COR-L47 (cell line): ENCODE measurements at places on chromosomes 5 and 9.

DNA sequence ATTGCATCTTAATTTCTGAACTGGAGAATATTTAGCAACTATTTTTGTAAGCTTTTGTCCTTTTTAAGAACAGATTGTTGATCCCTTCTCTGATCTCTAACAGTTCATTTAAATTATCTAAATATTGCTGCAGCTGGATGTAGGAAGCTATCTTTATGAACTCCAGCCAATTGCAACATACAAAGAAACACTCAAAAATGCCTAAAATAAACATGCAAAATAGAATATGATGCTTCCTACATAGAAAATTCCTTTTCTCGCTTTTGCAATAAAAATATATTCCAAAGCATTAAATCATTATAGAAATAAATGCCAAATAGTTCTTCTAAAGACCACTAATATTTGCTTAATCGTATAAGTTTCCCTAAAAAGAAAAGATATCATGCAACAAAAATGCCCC lies 218.6 kb downstream of the LURAP1L start:
- DNase-seq, result no peak

DNA sequence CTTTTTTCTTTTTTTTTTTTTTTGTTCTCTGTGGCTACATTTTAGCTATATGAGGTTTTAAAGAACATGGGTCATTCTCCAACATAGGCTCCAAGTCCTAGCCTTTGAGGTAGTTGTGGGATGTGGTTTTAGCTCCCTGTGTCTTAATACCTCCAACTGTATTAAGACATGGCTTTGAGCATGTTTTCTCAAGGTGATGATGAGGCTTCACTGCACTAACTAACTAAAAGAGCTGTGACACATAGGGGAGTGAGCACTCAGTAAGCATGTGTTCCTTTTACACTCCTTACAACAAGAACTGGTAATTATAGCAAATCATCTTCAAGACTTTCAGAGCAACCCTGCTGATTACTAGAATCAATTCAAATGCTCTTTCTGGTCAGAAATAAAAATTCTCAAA lies 333.6 kb upstream of the CCNH start:
- no peak for DNase-seq

DNA sequence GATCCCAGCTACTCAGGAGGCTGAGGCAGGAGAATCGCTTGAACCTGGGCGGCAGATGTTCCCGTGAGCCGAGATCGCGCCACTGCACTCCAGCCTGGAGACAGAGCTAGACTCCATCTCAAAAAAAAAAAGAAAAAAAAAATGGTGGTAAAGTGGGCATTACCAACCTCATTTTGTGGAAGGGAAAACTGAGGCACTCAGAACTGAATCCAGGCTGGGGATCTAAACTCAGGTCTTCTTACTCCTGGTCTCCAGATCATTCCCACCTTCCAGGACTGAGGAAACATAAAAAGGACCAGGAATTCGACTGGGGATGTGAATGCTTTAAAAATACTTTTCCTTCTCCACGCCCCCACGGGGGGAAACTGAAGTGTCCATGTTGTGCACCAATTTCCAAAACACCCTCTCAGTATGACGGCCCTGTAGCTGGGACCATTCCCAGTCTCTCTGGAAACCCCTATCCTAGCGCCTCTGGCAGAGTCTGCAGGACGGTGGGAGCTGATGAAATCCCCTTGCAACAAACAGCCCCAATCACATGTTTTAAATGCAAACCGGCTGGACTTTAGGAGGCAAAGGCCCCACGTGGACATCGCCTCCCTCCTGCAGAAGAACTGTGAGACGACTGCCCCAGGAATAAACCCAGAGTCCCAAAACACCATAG lies 8.9 kb upstream of the AKNA start:
- no peak for DNase-seq

DNA sequence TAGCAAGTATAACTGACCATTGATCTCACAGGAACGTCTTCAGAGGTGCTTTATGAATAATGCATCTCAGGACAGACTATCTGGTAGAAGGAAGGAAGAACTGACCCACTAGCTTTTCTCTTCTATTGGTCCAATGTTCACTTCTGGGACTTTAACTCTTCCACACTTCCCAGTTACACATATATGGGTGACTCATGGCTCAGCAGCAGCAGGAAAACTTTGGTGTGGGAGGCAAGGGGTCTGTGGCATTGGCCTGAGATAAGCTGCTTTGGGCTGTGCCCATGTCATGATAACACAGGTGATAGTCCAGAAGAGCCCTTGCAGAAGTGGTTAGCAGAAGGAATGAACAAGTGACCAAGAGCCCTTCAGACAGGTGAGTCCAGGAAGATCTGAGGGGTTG lies 148.8 kb downstream of the RAB3C start:
- DNase-seq, result no peak

DNA sequence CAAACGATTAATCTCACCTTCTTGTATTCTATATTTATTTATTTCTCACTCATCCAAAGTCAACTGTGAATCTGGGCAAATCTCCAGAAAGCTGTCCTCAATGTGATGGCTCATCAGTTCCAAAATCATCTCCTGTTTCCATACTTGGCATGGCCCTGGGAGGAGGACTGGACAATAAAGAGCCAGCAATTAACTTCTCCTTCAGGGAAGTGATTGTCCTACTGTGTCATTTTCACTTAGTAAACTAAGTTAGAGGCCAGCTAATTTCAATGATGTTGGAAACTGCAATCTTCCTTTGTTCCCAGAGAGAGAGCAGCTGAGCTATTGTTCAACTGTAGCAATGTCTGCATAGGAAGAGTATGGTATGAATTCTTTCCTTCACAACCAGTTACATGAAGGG lies 17.5 kb downstream of the CDH12 start:
- peak; percentile 97 for DNase-seq

GRCh38 chr5:109756543-109757185 lies 66.9 kb downstream of the MAN2A1 start:
- DNase-seq, result no peak

DNA sequence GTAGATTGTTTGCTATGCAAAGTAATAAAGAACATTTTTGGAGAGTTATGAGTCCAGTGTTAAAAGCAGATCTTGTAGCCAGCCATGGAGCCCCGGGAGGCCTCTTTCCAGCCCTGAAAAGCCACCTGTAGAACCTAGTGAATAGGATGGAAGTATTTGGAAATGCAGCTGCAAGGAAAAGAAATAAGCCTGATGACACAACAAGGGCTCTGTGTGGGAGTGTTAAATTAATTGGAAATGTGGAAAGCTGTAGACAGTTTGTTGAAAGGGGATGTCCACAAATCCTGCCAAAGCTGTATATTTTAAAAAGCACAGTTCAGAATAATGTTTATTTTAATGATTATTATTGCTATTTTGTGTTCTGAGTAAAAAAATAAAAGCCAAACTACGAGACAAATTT lies 152.5 kb upstream of the GHR start:
- DNase-seq, result no peak

- no peak for DNase-seq
Measured at GRCh38 chr9:97695995-97696802, 941 bp downstream of the XPA start.

DNA sequence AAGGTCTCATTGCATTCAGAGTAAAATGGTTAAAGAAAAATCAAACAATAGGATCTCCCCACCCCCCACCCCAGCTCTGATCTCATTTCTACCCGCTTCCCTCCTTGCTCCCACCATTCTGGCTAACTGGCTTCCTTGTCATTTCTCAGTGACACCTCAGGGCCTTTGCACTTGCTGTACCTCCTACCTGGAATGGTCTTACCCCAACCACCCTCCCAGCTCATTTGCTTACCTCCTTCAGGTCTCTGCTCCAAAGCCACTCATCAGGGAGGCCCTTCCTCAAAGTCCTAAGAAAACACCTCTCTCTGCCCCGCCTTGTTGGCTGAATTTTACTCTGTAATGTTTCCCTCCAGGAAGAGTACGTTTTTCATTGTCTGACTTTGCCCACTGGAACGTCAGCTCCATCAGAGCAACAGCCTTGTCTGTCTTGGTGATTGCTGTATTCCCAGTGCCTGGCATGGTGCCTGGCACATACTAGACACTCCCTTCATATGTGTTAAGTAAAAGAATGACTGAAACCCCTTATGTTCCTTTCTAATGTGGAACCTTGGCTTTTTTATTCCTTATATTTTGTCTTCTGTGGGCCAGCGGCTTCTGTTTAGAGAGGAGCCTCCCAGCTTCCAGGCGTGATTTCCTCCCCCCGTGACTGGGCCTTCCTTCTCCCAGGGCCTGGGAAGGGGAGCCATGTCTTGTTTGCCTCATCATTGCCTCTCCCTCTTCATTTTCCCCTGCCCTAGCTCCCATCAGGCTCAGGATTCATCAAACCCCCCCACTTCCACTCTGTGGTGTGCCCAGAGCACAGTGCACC lies 26.9 kb downstream of the NEURL1B start:
- DNase-seq, result no peak

GRCh38 chr5:1097381-1097987 lies 14.4 kb downstream of the SLC12A7 start:
- no peak for DNase-seq

DNA sequence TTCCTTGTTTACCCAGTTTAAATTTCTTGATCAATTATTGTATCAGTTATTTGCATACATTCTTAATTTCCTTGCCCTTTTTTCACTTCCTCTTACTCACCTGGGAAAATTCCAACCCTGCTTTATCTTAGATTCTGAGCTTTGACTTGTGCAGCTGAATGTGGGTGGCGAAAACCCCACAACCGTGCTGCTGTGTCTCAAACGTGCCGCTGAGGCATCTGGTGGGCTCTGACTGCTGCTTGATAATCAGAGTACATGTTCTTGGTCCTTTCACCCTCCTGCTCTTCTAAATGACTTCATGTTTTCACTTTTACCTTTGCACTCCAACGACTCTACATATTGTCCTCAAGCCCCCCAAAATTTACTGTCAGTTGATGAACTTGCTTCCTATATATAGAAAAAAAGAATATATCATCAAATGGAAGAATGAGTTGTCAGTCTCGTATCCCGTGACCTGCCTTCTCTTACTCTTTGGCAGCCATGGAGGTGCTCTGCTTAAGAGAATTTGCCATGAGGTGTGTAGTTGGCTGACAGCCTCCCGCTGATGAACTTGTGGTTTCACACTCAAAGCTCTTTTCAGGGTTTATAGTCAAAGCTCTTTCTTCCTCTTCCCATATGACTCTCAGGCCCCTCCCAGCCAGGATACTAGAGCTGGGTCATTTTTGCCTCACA lies 14.0 kb upstream of the JAK2 start:
- DNase-seq, result no peak

DNA sequence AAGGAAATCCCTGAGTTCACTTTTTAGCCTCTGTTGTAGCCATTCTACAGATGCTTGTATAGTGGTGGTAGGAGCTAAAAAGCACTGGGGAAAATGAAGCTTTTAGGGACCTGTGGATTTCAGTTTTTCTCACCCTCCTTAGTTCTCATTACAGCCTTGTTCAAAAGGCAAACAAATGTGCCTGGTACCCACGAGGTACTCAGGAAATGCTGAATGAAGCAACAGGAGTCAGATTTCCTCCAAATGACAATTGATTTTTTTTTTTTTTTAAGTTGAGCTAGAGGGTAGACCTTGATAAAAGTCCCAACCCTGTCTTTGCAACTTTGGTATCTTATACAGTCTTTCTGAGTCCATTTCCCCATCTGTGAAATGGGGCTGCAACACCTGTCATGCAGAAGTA lies 21.3 kb upstream of the TMOD1 start:
- no peak for DNase-seq

GRCh38 chr9:93486268-93486667 lies 32.9 kb upstream of the FAM120AOS start:
- DNase-seq, result no peak

GRCh38 chr9:136784249-136784996 lies 6.7 kb upstream of the TMEM141 start:
- peak; percentile 71 for DNase-seq

- DNase-seq, result no peak
Measured at GRCh38 chr9:120774719-120775118, 18.5 kb downstream of the FBXW2 start.

- no peak for DNase-seq
Measured at GRCh38 chr5:36734422-36734821, 128.0 kb downstream of the SLC1A3 start.

DNA sequence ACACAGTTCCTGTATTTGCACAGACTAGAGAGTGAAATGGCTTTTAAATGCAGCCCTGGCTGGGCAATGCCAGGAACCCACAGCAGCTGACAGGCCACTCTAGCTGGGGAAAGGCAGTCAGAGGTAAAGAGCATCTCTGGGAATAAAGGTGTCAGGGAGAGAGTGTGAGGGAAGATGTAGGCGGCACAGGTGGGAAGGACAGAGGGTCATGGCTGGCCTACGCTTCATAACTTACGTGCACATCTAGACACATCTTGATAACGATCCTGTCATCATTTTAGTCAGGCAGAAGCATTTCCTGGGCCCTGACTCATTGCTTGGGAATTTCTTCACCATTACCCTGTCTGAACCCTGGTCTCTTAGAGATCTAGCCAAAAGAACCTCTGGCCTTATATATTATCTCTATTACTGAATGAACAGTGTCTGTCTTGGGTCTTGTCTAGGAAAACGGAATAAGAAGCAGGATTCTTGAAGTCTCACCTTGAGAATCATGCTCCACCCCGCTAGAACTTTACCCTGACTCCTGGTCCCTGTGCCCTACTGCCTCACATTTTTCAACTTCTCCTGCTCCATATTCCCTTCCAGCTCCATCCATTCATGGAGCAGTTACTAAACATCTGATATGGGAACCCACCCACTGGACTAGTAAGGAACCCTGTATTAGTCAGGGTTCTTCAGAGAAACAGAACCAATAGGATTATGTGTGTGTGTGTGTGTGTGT lies 106.4 kb upstream of the ELL2 start:
- DNase-seq, result no peak

GRCh38 chr5:83645936-83646335 lies 74.7 kb downstream of the HAPLN1 start:
- DNase-seq, result no peak

DNA sequence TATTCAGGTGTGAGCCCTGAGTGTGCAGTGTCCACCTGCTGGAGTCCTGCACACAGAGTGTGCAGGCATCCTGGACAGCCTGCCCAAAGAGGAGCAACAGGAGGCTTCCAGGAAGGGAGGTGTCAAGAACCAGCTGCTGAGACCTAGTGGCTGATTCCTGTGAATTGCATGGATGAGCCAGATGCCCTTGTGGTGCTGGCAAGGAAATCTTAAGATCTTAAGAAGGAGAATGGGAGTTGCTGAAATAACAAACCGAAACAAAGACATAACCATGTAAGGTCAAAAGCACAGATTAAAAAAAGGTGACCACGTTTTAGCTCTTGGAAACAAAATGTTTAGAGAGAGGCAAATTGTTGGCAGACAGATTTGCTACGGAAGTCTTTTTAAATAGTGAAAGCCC lies 29.3 kb upstream of the RPS23 start:
- DNase-seq, result no peak

- no peak for DNase-seq
Measured at GRCh38 chr5:92283521-92283920, 900.4 kb upstream of the ARRDC3 start.

- DNase-seq, result no peak
Measured at GRCh38 chr5:174816858-174817257, 92.5 kb downstream of the MSX2 start.

- no peak for DNase-seq
Measured at GRCh38 chr5:158857371-158857770, 242.3 kb downstream of the EBF1 start.

DNA sequence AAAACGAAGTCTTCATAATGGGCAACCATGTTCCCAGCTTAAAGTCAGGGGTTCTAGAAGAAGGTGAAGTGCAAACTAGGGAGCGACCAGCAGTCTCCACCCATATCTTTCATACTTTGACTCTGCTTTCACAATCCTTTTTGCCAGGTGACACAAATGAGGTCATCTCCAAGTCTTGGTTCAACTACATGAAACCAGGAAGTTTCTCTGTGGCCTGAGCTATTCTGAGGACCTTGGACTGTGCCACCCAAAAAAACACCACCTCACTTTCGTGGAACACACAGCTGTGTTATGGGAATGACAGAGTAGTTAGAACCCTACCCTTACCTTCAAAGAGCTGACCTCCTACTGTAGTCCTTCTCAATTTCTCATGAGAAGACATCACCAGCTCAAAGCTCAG lies 309.2 kb downstream of the AGTPBP1 start:
- DNase-seq, result no peak
